MM.1S (cell line): ENCODE measurements at places on chromosomes 11 and 22.

- peak overlapping the region; percentile 78; the same call in 1 of the 2 replicates for H3K27ac ChIP-seq
- H3K4me1 ChIP-seq = peaks cover 12% of the 10 kb centered on the region; the same call in 1 of the 2 replicates
- DNase-seq = no peak
- no peaks in the 10 kb centered on the region for H3K27me3 ChIP-seq
- H3K4me3 ChIP-seq = peak overlapping the region; percentile 98
These were observed 310 bp downstream of the TCF20 start for GRCh38 chr22:42270176-42270509.

DNA sequence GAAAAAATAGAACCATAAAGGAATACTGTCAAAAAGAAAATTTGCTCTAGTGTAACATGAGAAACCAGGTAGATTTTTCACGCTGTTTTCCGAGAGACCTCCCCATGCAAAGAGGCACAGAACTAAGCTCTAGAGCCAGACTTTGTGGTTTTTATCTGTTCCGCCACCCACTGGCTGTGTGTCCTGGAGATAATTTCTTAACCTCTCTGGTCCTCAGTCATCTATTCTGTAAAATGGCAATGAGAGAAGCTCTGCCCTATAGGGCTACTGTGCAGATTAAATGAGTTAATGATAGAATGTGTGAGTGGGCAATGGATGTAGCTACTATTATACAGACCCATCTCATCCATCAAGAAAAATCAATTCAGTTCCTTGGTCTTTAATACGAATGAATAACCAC lies 9.4 kb upstream of the SIGIRR start:
- H3K4me3 ChIP-seq = no peak overlapping the region
- H3K27me3 ChIP-seq = peaks cover 50% of the 10 kb centered on the region
- no peaks in the 10 kb centered on the region for H3K36me3 ChIP-seq
- H3K27ac ChIP-seq = no peak overlapping the region

GRCh38 chr22:39283322-39284141 lies 35.9 kb downstream of the RPL3 start:
- H3K27ac ChIP-seq = no peak overlapping the region
- 0 out of 2 replicates have a peak, but pooled peaks cover 7% of the 10 kb centered on the region for H3K4me1 ChIP-seq
- H3K4me3 ChIP-seq = no peak overlapping the region

GRCh38 chr11:87295237-87295636 lies 257.5 kb downstream of the TMEM135 start:
- H3K27me3 ChIP-seq = no peaks in the 10 kb centered on the region
- no peak for DNase-seq
- H3K4me1 ChIP-seq = peaks cover 3% of the 10 kb centered on the region
- H3K4me3 ChIP-seq = no peak overlapping the region
- H3K36me3 ChIP-seq = no peaks in the 10 kb centered on the region

- no peaks in the 10 kb centered on the region for H3K27me3 ChIP-seq
- no peak overlapping the region for H3K27ac ChIP-seq
- DNase-seq = no peak
These were observed 110.0 kb upstream of the KIRREL3 start for GRCh38 chr11:127110542-127110941.

GRCh38 chr11:4018641-4019040 lies 76.0 kb upstream of the RRM1 start:
- no peak overlapping the region for H3K4me3 ChIP-seq
- no peaks in the 10 kb centered on the region for H3K27me3 ChIP-seq
- no peak overlapping the region for H3K27ac ChIP-seq

- H3K4me3 ChIP-seq = no peak overlapping the region
- H3K4me1 ChIP-seq = no peaks in the 10 kb centered on the region
- no peaks in the 10 kb centered on the region for H3K36me3 ChIP-seq
- no peak overlapping the region for H3K27ac ChIP-seq
- no peak for DNase-seq
These were observed 27.6 kb downstream of the PLA2G6 start for GRCh38 chr22:38153821-38154562.

GRCh38 chr22:22044153-22044552 lies 61.6 kb upstream of the TOP3B start:
- no peaks in the 10 kb centered on the region for H3K27me3 ChIP-seq
- no peaks in the 10 kb centered on the region for H3K36me3 ChIP-seq
- peaks cover 12% of the 10 kb centered on the region for H3K4me1 ChIP-seq
- no peak overlapping the region for H3K27ac ChIP-seq
- H3K4me3 ChIP-seq = no peak overlapping the region

DNA sequence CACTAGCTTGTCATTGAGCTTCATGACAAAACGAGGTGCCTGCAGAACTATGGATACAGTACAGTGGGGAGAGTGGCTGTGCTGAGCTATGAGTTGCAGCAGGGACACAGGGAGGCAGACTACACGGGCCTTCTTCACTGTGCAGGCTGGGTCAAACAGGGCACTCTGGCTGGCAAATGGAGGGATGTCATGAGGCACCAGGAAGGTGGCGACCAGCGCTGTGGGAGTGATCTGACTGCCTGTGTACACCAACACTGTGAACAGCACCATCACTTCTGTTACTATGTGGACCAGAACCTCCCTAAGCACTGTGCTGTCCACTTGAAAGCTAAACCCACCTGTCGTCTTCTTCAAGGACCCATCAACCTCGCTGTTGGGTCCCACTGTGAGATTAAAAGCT lies 3.1 kb downstream of the PKDREJ start:
- no peak for DNase-seq
- no peaks in the 10 kb centered on the region for H3K4me1 ChIP-seq
- H3K27ac ChIP-seq = no peak overlapping the region

GRCh38 chr11:7579361-7579791 lies 65.6 kb downstream of the PPFIBP2 start:
- H3K36me3 ChIP-seq = no peaks in the 10 kb centered on the region
- no peak overlapping the region for H3K4me3 ChIP-seq
- H3K27me3 ChIP-seq = no peaks in the 10 kb centered on the region

GRCh38 chr11:80849253-80849652 lies 1408.4 kb upstream of the TENM4 start:
- H3K27ac ChIP-seq = no peak overlapping the region
- no peak for DNase-seq
- H3K27me3 ChIP-seq = no peaks in the 10 kb centered on the region
- H3K4me3 ChIP-seq = no peak overlapping the region
- no peaks in the 10 kb centered on the region for H3K4me1 ChIP-seq

- DNase-seq = no peak
- H3K36me3 ChIP-seq = no peaks in the 10 kb centered on the region
- H3K4me3 ChIP-seq = no peak overlapping the region
- no peaks in the 10 kb centered on the region for H3K4me1 ChIP-seq
- no peak overlapping the region for H3K27ac ChIP-seq
These were observed 10.2 kb downstream of the FIBIN start for GRCh38 chr11:27004103-27004502.
